ENCODE measurements at places on chromosomes 1 and 21.

GRCh38 chr1:203995228-203995627 lies 77.7 kb upstream of the SOX13 start:
- no peak for DNase-seq

- no peak for DNase-seq
Measured at GRCh38 chr1:102838016-102838415, 270.3 kb downstream of the COL11A1 start.

GRCh38 chr21:25391777-25392176 lies 215.5 kb downstream of the MRPL39 start:
- DNase-seq = no peak

DNA sequence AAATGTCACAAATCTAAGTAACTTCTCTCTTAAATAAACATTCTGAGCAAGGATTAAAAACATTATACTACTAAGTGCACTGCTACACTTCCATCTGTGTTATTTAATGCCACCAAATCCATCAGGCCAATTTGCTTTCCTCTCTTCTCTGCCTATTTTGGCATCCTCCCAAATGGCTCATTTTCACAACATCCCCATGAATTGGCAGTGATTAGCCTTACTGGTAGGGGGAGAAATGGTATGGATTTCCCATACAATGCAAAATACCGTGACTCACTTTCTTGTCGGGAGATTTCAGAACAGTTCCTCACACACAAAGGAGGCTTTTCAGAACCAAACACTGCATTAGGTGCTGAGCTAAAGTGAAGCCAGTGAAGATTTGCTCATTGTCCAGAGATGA lies 195.7 kb downstream of the MIS18A start:
- DNase-seq = no peak

DNA sequence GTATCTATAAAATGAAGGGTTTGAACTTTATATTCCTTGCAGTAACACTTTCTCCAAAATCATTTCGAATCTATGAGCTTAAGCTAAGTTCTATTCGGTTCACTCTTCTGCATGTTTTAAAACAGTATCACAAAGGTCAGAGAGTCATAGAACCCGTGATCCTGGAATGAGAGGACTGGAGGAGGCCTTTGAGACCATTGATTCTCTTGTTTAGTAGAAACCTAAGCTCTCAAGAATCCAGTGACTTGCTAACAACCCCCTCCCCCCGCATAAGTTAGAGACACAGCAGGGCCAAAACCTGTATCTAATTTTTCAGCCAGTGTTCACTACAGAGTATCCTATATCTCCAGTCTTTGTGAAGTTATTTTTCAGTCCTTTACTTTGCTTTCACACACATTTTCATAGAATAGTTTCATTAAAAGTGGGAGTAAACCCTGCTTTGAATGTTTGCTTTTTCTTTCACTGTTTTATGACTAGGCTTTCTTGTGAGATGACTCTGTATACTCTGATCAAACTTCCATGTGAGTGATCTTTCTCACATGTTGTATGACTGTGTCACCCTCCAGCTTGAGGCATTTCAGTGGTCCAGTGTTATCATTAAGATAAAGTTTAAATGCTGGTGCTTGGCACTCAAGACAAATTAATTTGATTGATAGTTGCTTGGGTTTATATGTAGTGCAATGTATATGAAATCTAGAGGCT lies 275.4 kb upstream of the SGIP1 start:
- DNase-seq = no peak

DNA sequence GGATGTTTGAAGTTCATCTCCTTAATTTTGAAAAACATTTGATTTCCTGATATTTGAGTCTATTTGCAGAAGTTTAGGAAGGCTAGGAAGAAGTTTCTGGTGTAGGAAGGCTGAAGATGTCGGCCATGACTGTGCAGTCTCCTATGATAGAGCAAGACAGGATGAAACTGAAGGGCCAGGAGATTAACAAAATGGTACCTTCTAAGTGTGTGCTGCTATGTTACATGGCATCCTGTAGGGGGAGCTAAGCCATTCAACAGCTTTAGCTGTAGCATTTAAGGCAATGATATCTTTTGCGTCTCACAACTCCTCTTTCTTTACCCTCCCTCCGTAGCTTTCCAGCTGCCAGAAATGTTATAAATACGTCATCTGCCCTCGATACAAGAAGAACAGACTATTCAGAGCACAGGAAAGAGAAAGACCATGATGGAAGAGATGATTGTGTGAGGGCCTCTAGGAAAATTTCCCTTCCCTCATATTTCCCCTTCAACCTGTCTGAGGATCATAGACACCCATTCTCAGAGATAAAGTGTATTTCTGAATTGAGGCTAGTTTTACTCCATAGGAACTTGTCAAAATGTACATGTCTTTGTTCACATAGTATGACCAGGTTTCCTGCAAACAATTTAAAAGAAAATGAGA lies 61.1 kb downstream of the XCL1 start:
- peak; percentile 53 for DNase-seq

- no peak for DNase-seq
Measured at GRCh38 chr1:92362970-92363369, 64.1 kb downstream of the RPAP2 start.

GRCh38 chr1:36136535-36136934 lies 11.5 kb upstream of the COL8A2 start:
- DNase-seq = no peak

- DNase-seq = no peak
Measured at GRCh38 chr1:151970128-151970527, 23.5 kb downstream of the S100A10 start.

GRCh38 chr1:38563942-38564735 lies 295.4 kb downstream of the RRAGC start:
- DNase-seq = no peak

GRCh38 chr1:91700771-91701471 lies 185.0 kb downstream of the TGFBR3 start:
- DNase-seq = no peak

GRCh38 chr1:10631121-10631810 lies 156.5 kb downstream of the PEX14 start:
- no peak for DNase-seq

DNA sequence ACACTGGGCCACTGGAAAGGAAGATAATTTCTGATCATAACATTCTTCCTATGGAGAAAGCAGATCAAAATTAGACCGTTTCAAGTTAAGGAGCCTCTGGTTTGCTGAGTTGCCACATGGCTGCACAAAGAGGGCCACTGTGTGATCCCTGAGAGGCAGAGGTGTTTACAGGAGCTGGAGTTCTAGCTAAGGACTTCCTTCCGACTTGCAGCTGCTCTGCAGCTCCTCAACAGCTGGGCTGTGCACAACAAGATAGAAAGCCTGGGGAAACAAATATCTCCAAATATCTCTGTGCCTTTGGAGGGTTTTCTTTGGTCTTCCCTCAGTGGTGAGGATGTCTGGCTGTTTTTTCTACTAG lies 26.8 kb downstream of the GADD45A start:
- no peak for DNase-seq

DNA sequence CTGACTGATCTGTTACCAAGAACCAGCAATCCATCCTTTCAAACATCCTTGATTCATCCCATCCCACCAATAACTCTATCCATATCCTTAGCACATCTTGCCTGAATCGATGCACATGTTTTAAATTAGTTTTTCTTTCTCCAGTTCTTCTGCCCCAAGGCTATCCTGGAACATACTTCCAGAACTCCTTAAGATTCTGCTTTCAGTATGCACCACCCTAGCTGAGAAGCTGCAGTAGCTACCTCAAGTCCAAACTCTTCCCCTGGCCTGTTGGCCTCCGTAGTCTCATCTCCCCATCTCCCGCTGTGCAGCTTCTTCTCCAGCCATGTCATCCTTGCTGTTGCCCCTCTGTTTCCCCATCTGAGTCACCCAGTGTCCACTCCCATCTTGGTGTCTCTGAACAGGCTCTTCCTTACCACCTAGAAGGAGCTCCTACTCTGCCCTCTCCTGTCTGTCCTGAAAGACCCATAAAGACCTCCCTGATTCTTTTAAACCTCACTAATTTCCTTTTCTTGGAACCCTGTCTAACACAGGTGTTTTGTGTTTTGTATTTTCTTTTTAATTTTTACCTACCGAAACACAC lies 108.0 kb downstream of the SGIP1 start:
- DNase-seq = no peak
